Mesenchymal stem cell (in vitro differentiated cells and primary cell): ENCODE measurements at places on chromosomes 6 and 20.

GRCh38 chr6:144008120-144008811 lies at the start of gene PLAGL1:
Gene PLAGL1, minus strand, starts transcription at chr6:144008259. Its CDS starts 60,123 bp downstream, at chr6:143948136.
- peak; percentile 73 for DNase-seq

DNA sequence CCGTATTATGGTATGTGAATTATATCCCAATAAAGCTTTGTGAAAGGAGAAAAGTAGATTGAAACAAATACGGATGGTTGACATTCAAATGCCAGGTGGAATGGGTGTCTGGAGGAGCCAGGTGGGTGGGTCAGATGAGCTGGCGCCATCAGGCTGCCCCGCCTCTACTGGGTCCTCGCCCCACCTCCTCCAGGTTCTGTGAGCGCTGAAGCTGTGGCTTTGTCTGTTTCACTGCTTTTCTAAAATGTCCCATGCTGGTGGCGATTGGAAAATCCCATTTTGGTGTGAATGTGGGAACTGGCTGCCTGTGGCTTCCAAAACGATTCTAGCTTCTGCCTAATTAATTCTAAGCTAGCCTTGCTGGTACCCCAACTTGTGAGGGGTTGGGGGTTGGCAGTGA lies 16.5 kb downstream of the DUSP22 start:
- DNase-seq, result no peak

DNA sequence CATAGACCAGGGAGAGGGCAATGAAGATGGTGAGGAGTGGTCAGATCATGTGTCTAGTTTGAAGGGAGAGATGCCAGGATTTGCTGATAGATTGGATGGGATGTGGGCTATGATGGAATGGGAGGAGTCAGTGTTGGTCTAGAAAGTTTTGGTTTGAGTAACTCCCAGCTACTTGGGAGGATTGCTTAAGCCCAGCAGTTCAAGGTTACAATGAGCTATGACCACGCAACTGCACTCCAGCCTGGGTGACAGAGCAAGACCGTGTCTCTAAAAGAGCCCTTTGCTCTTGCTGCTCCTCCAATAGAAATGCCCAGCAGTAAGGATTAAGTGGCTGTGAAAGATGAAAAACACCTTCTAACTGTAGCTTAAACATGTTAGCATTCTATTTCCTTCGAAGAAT lies 18.2 kb upstream of the LAMP5 start:
- no peak for DNase-seq

- DNase-seq, result no peak
Observed at GRCh38 chr20:57568088-57568896, 7.4 kb downstream of the PCK1 start.

- no peak for DNase-seq
Observed at GRCh38 chr6:158850807-158851115, 31.6 kb upstream of the EZR start.
